GM20000 (cell line): ENCODE measurements at places on chromosomes 4 and X.
A peak's percentile ranks its signal among the peaks of the same experiment; 100 is the strongest.

DNA sequence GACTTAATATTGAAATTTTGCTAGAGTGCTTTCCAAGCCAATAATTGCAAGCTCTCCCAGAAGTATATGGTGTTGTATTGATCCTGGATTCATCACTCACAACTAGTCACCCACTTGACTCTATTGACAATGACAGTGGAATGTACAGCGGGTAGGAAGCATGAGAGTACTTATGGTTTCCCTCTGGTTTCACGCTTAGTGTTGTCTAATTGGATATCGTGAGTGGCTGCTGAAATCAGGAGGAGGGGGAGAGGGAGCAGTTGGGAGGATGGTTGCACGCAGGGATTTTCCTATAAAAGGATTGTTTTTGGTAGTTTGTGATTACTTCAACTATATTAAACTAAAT is 1819.5 kb upstream of the TENM3 start:
- no peak for DNase-seq

DNA sequence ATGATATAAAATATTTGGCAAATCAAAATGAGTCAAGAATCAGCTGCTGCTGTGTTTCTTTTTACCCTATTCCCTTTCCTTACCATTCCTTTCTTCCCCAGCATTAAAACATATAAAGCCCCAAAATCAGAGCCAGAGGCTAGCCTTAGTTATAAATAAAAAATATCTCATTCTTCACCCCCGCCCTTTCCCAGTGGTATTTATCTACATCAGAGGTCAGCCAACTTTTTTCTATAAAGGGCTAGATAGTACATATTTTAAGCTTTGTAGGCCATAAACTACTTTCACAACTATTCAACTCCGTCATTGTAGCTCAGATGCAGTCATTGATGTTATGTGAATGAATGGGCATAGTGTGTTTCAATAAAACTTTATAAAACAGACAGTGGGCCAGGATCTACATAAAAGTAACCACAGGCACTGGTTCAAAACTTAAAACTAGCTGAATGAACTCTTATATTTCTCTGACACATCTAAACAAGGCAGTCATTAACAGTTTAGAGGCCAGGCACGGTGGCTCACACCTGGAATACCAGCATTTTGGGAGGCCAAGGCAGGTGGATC is 30.5 kb upstream of the TCEANC start:
- no peak for DNase-seq

DNA sequence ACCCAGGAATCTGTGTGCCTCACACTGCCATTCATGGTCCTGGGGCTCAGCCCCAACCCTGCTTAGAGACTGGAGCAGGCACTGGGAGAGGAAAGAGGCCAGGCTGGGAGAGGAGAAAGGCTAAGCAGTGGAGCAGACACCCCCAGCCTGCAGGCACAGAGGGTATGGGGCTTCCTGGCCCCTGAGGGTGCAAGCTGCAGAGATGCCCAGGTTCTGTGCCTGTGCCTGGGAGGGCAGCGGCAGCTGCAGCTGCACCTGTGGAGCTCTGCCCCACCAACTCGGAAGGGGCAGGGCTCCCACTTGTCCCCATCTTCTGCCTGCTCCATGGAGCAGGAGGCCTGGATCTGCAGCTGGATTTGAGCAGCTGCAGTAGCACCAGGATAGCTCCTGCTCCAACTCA is 47.9 kb downstream of the DMP1 start:
- DNase-seq = no peak

DNA sequence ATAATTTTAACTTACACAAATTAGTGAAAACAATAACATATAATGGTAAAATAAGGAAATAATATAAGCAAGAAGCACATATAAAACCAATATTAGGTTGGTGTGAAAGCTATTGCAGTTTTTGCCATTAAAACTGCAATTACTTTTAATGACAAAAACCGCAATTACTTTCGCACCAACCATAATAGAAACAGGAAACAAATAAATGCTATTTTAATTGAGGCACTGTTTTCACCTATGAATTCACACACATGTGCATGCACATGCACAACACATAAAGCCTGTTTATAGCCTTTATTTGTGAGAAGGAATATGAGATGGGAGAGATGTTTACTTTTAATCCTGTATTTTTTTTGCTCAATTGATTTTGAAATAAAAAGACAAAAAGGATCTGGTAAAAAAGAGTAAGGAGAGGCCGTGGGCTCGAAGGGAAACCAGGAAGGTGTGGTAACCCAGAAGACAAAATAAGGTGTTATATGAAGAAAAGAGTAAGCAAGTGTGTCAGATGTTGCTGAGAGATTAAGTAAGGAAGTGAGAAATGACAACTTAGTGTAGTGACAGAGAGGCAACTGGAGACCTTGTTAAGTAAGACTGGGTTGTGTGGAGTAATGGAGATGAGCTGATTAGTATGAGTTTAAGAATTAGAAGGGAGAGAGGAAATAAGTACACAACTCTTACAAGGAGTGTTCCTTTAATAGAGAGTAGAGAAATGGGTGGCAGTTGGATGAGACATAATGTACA is 69.0 kb downstream of the KLHL13 start:
- DNase-seq = no peak

DNA sequence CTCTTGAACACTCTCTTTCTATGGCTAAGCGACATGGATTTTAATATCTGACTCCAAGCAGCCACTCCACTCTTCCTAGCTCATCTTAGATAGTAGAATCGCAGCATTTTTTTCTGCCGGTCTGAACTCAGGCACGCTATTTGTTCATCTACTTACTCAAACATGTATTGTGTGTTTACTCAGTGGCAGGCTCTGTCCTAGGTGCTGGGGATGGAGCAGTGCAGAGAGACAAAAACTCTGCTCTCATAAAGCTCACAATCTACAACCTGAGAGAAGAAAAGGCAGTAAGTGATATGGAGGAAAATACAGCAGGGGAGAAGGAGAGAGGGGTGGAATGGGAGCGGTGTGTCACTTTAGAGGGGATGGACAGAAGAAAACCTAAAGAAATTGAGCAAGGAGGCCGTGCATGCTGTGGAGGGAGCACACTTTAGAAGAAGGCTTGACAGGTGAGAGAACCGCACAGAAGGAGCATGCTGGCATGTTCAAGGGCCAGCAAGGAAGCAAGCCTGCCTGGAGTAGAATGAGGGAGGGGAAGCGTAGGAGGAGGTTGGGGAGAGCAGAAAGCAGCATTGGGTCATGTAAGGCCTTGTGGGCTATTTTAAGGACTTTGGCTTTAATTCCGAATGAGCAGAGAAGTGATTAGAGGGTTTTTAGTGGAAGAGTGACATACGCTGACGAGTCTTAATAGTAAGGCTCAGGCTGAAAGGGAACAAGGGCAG is 132.0 kb downstream of the ANK2 start:
- no peak for DNase-seq

GRCh38 chrX:143635915-143636314 is at the start of gene SLITRK4:
Gene SLITRK4, minus strand, starts transcription at chrX:143636101. Its CDS starts 4,993 bp downstream, at chrX:143631108.
- DNase-seq = no peak

DNA sequence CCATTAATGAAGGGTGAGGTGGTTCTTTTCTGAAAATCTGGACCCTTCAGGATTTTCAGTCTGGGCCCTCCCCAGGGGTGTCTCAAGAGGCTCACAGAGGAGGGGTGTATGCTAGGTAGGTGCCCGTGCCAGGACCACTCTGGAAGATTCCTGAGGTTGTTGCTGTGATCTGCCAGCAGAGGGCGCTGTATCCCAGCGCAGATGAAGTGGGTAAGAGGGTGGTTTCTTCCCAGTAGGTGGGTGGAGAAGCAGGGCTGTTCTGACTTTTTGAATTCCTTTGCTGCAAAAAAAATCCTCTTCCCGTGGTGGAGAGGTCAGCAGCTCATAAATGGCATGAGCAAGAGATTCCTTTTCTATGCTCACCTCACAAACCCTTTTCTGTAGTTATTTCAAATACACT is 51.1 kb downstream of the SCML1 start:
- peak; percentile 44 for DNase-seq

GRCh38 chrX:46710425-46710824 is 48.5 kb downstream of the SLC9A7 start:
- no peak for DNase-seq

GRCh38 chr4:34148322-34148908 is 2095.9 kb downstream of the ARAP2 start:
- DNase-seq = no peak

DNA sequence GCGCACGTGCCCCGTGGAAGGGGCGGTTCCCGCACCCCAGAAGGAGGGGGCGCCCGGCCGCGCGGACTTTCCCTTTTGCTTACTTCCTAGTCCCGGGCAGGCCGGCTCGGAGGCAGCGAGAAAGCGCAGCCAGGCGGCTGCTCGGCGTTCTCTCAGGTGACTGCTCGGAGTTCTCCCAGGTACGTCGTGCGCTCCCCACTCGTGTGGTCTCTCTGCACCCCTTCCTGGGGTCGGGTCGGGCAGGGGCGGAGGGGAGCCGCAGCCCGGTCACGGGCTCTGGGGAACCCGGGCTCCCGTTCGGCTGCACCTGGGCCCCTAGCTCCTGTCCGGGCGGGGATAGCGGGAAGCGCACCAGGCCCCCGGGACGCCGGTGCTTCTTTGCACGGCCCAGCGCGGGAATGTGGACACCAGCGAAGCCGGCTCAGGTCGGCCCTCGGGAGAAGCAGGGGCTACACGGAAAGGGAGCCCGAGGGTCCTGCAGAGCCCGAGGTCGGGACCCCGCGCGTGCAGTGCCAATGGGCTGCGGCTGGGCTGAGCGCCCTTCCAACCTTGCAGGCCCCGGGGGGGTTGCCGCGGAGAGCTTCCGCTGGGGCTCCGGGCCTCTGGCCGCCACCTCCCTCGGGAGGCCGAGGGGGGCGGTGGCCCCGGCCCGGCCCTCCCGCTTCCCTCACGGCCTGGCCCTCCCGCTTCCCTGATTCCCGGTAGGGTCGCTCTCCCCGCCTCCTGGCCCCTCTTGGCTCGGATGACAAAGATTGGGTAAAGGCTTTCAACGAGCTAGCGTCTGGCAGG is at the start of gene TLR2:
TSS of gene TLR2 (plus strand) at position 99 of the 789 bp plus-strand sequence. CDS start 18,628 bp downstream, outside the sequence.
- DNase-seq = peak; percentile 89

DNA sequence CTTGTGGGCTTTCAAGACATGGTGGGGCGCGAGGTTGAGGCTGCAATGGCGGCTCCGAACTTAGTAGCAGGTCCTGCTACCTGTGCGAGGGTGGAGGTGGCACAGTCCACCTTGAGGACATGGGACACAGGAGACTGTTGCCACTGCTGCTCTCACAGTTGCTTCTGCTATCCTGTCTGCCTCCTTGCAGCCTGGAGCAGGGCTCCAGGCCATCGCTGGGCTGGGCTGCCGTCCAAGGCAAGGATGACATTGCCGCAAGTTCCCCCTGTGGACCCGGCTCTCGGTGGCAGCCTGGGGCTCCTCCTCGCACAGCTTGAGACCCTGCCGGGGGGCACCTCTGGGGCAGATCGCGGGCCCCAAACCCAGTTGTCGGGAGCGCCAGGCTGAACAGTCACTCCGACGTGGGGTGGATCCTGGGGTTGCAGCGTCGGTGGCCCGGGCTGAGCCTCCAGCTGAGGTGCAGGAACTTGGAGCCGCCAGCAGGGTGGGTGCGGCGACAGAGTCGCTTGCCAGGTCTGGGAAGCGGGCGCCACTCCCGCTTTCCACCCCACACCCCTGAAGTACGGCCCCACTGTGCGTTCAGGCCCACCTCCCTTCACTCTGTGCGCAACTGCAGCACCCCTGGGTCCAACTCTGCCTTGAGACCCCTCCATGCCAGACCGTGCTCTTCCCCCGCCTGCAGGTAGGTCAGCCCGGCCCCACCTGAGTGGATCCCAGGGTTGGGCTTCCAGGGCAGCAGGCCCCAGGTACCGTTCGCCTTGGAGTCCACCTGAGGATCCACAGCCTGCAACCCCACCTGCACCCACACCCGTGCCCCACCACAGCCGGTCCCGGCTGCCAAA is 192.7 kb upstream of the NUDT6 start:
- no peak for DNase-seq

GRCh38 chrX:34437586-34437985 is 219.5 kb downstream of the TMEM47 start:
- DNase-seq = no peak

DNA sequence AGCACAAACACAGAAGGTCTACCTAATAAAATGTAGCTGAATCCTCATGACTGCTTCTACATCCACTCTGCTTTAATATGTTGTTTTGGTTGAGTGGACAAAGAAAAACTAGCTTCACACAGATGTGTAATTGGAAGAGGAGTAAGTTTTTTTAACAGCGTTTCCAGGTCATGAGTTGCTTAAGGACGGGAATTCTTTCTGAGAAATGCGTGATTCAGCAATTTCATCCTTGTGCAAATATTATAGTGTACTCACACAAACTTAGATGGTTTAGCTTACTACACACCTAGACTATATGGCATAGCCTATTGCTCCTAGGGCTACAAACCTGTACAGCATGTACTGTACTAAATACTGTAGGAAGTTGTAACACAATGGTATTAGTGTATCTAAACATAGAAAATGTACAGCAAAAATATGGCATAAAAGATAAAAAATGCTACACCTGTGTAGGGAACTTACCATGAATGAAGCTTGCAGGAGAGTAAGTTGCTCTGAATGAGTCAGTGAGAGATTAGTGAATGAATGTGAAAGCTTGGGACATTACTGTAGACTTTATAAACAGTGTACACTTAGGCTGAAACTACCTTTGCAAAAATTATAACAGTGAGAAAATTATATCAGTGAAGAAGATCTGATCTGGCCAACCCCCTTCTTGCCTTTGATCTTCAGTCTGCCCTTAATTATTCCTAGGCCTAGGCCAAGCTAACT is 70.8 kb upstream of the IL15 start:
- no peak for DNase-seq

- no peak for DNase-seq
Observed at GRCh38 chrX:45715748-45716147, 515.1 kb upstream of the DIPK2B start.

- DNase-seq = peak; percentile 70
Observed at GRCh38 chr4:105509291-105509690, 35.4 kb upstream of the PPA2 start.

DNA sequence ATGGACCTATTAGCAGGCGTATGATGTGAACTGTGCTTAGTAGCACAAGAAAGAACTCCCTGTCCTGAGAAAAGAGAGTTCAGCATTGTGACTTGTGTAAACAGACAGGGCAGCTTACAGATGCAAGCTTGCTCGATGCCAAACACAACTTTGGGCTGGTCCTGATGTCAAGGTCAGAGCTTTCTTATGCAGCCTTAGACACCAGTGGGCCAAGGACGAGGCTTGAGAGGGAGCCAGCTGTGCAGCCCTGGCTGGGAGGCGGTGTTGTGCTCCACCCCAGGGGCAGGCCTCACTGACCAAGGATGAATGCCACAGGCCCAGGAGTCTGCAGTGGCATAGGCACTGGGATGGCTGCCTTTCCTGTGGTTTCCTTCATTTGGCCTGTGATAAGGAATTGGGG is 35.4 kb downstream of the JADE1 start:
- no peak for DNase-seq
